Kasumi-1 (cell line): ENCODE measurements at places on chromosomes 6 and 20.

DNA sequence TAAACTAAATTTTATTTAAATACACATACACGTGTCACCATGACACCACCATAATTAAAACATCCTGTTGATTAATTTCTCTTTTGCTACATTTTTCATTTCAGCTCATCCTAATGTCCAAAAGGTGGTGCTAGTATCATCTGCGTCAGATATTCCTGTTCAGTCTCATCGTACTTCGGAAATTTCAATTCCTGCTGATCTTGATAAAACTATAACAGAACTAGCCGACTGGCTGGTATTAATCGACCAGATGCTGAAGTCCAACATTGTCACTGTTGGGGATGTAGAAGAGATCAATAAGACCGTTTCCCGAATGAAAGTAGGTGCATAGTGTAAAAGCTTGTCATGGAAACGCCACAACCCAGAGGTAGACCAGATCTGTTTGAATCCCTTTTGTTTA is 263.4 kb downstream of the UTRN start:
- DNase-seq, result no peak

DNA sequence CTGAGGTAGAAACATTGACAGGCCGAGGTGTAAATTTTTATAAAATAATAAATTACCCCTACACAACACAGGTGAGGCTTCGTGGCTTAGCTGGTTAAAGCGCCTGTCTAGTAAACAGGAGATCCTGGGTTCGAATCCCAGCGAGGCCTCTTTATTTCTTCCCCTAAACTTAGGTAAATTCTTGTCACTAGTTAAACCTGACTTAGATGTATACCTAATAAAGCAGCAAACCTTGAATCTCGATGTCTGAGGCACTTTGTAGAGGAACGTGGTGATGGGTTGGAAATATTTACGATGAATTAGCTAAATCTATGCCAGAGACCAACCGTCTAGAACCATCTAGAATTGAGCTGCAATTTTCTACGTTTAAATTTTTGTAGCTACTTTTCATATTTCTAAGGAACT is 185.6 kb downstream of the OR2B2 start:
- no peak for DNase-seq

DNA sequence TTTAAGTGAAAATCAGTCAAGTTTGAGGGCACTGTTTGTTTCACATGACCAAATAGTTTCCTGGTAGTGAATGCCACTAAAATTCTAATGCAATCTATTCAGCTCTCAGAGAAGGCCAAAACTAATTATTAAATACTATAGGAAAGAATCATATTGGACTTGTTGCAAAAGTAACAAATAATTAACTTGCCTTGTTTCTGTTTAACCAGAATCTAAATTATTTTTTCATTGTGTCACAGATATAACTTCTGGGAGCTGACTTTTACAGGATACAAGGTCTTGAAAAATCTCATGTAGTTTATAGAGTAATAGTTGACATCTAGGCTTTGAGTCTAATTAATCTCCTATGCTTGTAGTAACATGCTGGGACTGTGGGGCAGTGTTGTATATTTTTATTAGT is 44.5 kb downstream of the PRSS35 start:
- DNase-seq, result no peak

- no peak for DNase-seq
These were observed 4.9 kb downstream of the SRMS start for GRCh38 chr20:63542696-63543095.

- no peak for DNase-seq
These were observed 98.9 kb upstream of the ZNF217 start for GRCh38 chr20:53692465-53693067.

GRCh38 chr20:17810062-17810631 is 110.4 kb downstream of the BANF2 start:
- no peak for DNase-seq

GRCh38 chr6:7911345-7911725 is 747 bp upstream of the TXNDC5 start:
- DNase-seq, result no peak

GRCh38 chr20:35828434-35828833 is 56.6 kb downstream of the PHF20 start:
- no peak for DNase-seq

DNA sequence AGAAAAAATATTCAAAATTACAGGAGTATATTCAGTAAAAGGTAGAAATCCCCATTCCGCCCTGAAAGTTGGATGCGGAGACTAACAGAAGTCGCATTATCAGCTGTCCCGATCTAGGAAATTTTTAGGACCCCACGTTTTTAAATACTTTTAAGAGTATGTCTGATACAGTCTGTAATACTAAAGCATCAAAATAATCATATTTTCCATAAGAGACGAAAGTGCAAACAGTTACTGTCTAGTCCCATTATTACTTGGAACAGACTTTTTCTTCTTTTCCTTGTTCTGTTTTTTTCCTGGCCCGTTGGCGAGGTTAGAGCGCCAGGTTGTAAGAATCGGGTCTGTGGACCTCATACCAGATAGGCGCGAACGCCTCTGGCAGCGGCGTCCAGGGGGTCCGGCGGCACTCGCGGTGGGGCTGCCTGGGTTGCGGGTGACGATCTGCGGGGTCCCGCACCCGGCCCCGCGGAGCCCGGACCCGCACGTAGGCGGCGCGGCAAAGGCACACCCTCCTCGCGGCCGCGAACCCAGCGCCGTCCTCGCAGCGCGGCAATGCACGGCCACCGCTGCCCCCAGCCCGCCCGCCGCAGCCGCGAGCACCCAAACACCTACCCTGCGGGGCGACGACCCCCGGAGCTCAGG is 460 bp downstream of the PLAGL1 start:
- DNase-seq, result no peak

GRCh38 chr6:91043751-91044150 is 456.9 kb upstream of the MAP3K7 start:
- no peak for DNase-seq

DNA sequence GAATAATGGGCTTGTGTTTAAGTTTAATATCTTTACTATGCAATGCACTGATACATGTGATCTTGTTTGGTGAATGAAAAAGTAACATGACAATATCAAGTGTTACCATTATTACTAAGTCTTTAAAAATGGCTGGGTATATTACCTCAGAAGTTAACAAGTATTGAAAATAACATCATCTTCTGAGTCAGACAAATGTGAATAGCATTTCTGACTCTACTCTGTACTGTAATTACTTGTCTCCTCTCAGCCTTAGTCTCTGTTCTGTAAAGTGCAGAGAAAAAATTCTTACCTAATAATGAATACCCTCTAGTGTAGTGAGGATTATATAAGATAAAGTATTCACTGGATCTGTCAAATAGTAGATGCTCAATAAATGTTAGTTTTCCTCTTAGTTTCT is 47.0 kb upstream of the GCLC start:
- DNase-seq, result no peak

GRCh38 chr6:165615636-165616035 is 47.4 kb downstream of the PDE10A start:
- no peak for DNase-seq

- no peak for DNase-seq
These were observed 133.7 kb downstream of the EDN1 start for GRCh38 chr6:12423832-12424231.

DNA sequence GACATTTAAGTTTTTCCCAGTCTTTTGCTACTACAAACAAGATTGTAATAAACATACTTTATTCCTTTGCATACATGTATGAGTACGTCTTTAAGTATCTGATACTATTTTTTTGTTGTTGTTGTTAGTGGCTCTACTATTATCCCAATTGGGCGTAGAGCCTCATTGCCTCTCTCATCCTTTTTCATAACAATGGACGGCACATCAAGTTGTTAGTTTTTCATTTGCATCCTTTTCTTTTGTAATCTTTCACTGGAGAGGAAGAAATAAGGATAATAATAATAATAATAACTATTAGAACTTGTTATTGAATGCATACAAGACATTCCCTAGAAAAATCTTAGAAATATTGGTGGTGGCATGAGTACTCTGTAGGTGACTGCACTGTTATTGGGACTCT is 23.1 kb downstream of the HS3ST5 start:
- no peak for DNase-seq

- DNase-seq, result no peak
These were observed 175.0 kb downstream of the GMPR start for GRCh38 chr6:16413399-16413798.

- DNase-seq, result peak; percentile 31
These were observed 3.0 kb upstream of the DLGAP4 start for GRCh38 chr20:36303020-36303595.

GRCh38 chr20:21862259-21862946 is 156.9 kb downstream of the PAX1 start:
- no peak for DNase-seq

- peak; percentile 36 for DNase-seq
These were observed 34.3 kb upstream of the ZBP1 start for GRCh38 chr20:57654363-57654997.

DNA sequence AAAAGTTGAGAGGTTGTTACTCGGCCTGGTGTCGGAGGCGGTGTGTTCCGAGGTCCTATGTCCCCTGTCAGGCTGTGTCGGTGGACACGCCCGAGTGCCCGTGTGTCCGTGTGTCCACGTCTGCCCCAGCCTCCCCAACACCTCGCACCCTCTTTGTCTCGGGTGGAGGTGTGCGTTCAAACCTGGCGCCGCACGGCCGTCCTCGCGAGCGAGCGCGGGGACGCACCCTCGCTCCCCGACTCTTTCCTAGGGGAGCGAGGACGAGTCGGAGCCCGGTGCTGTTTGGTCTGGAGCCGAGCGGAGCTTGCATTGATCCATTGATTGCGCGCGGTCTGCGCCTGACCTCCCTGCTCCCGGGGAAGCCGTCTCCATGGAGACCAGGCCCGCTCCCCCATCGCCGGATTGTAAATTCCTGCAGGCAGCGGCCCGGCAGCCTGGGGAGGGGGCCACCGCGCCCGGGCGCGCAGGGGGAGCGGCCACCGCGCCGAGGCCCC is 411 bp upstream of the SCUBE3 start:
- no peak for DNase-seq

- no peak for DNase-seq
These were observed 27.4 kb downstream of the PMEPA1 start for GRCh38 chr20:57682184-57683101.

GRCh38 chr20:19828232-19828631 is 70.2 kb downstream of the RIN2 start:
- no peak for DNase-seq

GRCh38 chr6:131655387-131655786 is 18.3 kb downstream of the ENPP3 start:
- DNase-seq, result no peak

- no peak for DNase-seq
These were observed at the start of gene TDRD6 for GRCh38 chr6:46687619-46688097. TDRD6 (plus strand) TSS chr6:46687885; CDS start chr6:46688129, 244 bp downstream.

DNA sequence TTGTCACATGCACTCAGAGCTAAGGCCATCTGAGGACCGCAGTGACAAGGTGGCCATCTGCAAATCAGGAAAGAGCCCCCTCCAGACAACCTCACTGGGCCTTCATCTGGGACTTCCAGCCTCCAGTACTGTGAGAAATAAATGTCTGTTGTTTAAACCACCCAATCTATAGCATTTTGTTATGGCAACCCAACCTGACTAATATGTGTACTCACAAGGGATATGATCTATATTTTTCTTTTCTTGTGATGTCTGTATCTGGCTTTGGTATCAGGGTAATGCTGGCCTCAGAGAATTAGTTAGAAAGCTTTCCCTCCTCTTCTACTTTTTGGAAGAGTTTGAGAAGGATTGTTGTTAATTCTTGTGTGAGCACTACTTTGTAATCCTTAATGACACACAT is 37.5 kb upstream of the ENTPD6 start:
- no peak for DNase-seq

GRCh38 chr6:167760979-167761793 is 65.5 kb upstream of the AFDN start:
- DNase-seq, result no peak

DNA sequence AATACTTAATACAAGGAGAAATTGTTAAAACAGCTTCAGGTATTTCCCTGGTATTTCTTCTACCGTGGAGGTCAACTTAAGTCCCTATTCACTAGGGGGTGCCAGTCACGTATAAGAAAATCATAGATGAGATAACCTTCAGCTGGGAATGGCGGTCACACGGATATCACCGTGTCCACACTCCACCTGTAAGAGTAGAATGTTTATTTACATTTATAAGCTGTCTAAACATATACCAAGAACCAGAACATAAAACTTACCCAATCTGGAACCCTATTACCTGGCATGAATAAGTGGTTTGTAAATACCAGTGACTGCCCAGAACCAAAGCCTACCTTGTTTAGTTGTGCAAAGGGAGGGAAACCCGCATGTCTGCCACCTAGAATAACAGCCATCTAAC is 1.9 kb upstream of the ELOVL4 start:
- DNase-seq, result peak; percentile 78

DNA sequence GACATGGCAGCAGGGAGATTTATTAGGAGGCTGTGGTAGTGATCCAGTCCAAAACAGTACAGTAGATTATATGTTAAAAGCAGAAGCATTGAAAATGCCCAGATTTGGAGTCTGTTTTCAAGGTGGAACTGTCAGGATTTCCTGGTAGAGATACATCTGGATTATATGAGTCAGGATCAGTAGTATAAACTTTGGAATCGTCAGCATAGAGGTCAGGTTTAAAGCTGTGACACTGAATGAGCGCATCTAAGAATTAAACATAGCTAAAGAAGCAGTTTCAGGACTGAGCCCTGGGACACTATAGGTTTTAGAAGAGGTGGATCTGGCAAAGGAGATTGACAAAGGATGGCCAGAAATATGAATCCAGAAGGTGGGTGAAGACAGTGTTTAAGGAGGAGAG is 60.4 kb downstream of the RNF144B start:
- DNase-seq, result no peak

DNA sequence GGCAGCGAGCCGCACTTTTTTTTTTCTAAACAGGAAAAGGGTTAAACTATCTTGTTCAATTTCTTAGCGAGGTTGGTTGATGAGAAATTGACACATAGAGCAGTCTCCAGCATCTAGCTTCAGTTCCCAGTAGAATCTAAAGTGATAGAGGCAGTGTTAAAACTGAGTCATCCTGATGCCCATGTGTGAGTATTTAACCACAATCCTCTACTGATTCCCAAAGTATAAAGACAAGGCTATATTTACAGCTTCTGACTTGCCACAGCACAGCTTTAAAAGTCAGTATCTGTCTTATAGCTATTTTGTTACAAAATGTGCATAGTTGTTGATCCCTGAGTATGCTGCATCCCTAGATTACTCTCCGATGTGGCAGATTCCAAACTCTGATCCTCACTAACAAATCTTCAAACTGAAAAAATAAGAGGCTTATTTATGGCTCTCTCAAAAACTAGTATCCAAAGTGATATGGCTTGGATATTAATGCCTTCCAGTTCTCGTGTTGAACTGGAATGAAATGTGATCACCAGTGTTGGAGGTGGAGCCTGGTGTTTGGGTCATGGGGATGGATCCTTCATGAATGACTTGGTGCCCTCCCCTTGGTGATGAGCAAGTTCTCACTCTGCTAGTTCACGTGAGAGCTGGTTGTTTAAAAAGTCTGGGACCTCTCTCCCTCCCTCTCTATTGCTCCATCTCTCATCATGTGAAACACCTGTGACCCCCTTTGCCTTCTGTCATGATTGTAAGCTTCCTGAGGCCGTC is 13.1 kb upstream of the POPDC3 start:
- DNase-seq, result no peak

- no peak for DNase-seq
These were observed 93.8 kb upstream of the CD93 start for GRCh38 chr20:23179766-23180403.
